ENCODE measurements at places on chromosomes 1 and 21. TPM values are rescaled to one million over a fixed set of nuclear protein-coding genes. Genes with fewer than 3 reads are reported as not detected.

The PDZK1IP1 gene
- total RNA-seq: not detected

The MYBPH gene
- total RNA-seq: 0.17 TPM

The DRAXIN gene
- total RNA-seq: 0.51 TPM

The UBASH3A gene
- total RNA-seq: not detected

The DMBX1 gene
- total RNA-seq: not detected

The CNTN2 gene
- total RNA-seq: not detected

The HAO2 gene
- not detected for total RNA-seq

The GBP3 gene
- 44.9 TPM for total RNA-seq

The FMO2 gene
- total RNA-seq: 125 TPM

The C1orf159 gene
- 3.3 TPM for total RNA-seq

The XPR1 gene
- total RNA-seq: 31.5 TPM

The REN gene
- 0.17 TPM for total RNA-seq

The TMEM82 gene
- total RNA-seq: not detected

The ATP6V0B gene
- 102 TPM for total RNA-seq

The MANEAL gene
- total RNA-seq: 0.50 TPM

The SYNC gene
- 43.7 TPM for total RNA-seq

The MAN1A2 gene
- 41.9 TPM for total RNA-seq

The KCNJ6 gene
- total RNA-seq: under 0.01 TPM

The DMRTA2 gene
- not detected for total RNA-seq

The GNAT2 gene
- total RNA-seq: under 0.01 TPM

The FBXO2 gene
- total RNA-seq: 2.6 TPM

The MIA3 gene
- total RNA-seq: 68.0 TPM

The OPTC gene
- total RNA-seq: not detected

The FAM110D gene
- not detected for total RNA-seq

The CELA2A gene
- total RNA-seq: not detected

The EDARADD gene
- not detected for total RNA-seq

The RNF186 gene
- not detected for total RNA-seq

The KCND3 gene
- total RNA-seq: 2.3 TPM

The TAS1R3 gene
- 0.26 TPM for total RNA-seq

The SLC2A5 gene
- total RNA-seq: 0.83 TPM

The HSD3B1 gene
- not detected for total RNA-seq

The OR2L3 gene
- total RNA-seq: not detected

The NCMAP gene
- not detected for total RNA-seq

The SAMD11 gene
- 3.8 TPM for total RNA-seq

The EPS8L3 gene
- total RNA-seq: not detected

The AMY2A gene
- not detected for total RNA-seq

The TNFRSF14 gene
- 76.3 TPM for total RNA-seq

The SV2A gene
- total RNA-seq: 39.6 TPM

The SPATA46 gene
- total RNA-seq: not detected

The KRTAP13-4 gene
- not detected for total RNA-seq

The NPHS2 gene
- total RNA-seq: not detected

The TMEM50A gene
- total RNA-seq: 141 TPM

The INAVA gene
- total RNA-seq: not detected

The AVPR1B gene
- total RNA-seq: not detected

The RAB7B gene
- total RNA-seq: 9.1 TPM

The PKLR gene
- total RNA-seq: not detected

The MRPS6 gene
- 20.0 TPM for total RNA-seq

The C1QC gene
- not detected for total RNA-seq

The ABCA4 gene
- 0.26 TPM for total RNA-seq

The EPB41 gene
- total RNA-seq: 38.0 TPM

The OBSCN gene
- total RNA-seq: 14.4 TPM

The PDC gene
- not detected for total RNA-seq

The GJA5 gene
- not detected for total RNA-seq

The SLC16A1 gene
- 59.1 TPM for total RNA-seq

The ARHGAP29 gene
- total RNA-seq: 20.5 TPM

The MCOLN3 gene
- total RNA-seq: 2.5 TPM

The PTPRF gene
- 45.2 TPM for total RNA-seq
